Stimulated activated CD4-positive, alpha-beta T cell treated with anti-CD3 and anti-CD28 coated beads, Interleukin-12 subunit alpha, Interleukin-12 subunit beta, amount 100 ng/mL, for 24 hours (primary cell): ENCODE measurements at places on chromosomes 3 and 15.

GRCh38 chr3:141201122-141201521, 30.5 kb upstream of the PXYLP1 start:
- DNase-seq: no peak

- no peak for DNase-seq
Measured at GRCh38 chr3:125350597-125350996, 24.5 kb downstream of the ZNF148 start.

- DNase-seq: no peak
Measured at GRCh38 chr3:78088006-78088405, 1048.1 kb downstream of the ROBO2 start.

DNA sequence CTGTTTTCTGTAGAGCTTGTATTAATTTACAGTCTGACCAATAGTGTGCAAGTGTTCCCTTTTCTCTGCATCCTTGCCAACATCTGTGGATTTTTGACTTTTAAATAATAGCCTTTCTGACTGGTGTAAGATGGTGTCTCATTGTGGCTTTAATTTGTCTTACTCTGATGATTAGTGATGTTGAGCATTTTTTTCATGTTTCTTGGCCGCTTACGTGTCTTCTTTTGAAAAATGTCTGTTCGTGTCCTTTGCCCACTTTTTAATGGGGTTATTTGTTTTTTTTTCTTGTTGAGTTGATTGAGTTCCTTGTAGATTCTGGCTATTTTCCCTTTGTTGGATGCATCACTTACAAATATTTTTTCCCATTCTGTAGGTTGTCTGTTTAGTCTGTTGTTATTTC, 7.6 kb upstream of the ACOX2 start:
- DNase-seq: no peak

DNA sequence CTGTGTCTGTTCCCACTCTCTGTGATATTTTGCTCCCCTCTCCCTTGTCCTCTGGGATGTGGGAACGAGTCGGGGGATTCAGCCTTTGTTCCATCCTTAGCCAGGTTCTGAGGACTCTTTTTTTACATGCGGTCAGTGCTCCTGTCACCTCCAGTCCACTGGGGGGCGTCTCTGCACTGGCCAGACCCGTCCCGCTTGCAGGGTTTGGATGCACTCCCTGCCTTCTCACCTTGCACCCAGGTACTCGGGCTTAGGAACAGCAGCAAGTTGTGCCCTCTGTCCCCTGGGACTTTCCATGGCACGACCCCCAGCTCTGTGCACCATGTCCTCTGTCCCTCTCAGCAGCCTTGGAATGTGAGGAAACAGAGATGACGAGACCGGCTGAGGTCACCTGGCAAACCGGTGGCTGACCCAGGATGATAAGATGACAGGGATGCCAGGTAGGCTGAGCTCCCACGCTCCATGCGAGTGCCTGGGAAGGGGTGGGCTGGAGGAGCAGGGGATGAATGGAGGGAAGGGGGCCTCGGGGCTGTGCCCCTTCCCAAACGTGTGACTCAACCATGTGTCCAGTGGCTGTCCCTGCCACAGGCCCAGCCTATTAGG, 27.3 kb upstream of the FGD5 start:
- DNase-seq: peak; percentile 43

DNA sequence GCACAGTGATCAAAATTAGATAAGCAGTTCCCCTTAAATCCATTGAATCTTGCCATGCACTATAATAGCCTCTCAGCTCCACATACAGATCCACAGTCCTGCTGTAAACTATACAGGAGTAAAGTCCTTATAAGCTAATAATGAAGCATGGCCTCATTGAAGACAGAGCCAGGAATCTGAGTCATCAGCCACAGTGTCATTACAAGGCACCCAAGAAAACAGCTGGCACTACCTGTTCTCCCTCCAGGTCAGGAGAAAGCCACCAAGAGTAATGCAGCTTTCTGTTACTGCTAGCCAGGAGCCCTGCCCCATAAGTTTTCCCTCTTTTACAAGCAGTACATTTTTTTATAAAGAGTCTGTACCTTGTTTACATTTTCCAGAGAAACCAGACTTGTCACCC, 27.3 kb downstream of the WDR49 start:
- DNase-seq: no peak

DNA sequence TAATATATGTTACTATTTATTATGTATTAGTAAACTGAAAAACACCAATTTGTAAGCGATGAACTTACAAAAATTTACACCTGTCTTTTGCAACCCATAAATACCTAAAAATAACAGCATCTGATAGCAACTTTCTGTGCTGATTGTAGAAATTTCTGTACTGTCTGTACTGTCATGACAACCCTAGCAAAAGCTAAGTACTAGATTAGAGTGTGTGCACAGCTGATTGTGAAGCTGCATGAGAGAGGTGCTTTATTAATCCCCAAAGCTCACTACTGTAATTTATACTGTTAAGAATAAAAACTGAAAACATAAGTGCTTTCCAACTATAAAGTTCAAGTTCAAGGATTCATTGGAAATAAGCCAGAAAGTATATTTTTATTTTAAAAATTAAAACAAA, 815 bp downstream of the BCL2A1 start:
- no peak for DNase-seq

DNA sequence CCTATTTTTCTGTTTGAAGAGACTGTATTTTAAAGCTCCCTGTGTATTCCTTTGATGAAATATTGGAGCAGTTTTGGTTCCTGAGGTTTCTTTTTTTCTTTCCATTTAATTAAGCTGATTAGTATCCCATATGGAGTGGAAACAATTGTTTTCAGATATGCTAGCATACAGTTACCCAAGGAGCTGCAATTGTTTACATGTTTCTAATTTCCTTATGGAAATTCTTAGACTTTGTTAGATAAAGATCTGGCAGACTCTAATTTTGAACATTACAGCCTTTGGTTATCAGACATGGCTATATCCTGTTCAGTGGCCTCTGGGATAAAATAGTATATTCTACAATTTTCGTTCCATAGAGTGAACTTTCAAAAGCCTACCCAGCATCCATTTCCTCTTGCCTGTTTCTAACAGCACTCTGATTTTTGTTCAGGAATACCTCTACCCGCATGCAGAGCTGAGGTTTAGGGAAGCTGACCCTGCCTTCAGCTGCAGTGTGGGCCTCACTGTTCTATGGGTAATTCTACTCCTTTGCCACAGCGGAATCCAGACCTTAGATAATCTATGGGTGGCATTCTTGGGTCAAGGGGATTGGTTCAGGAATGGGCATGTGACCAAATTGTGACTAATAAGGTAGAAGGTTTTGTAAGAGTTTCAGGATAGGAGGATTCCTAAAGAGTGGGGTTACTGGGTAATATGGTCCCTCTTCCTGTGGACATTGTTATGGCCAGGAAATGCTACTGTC, 161.1 kb upstream of the ANKRD28 start:
- no peak for DNase-seq

DNA sequence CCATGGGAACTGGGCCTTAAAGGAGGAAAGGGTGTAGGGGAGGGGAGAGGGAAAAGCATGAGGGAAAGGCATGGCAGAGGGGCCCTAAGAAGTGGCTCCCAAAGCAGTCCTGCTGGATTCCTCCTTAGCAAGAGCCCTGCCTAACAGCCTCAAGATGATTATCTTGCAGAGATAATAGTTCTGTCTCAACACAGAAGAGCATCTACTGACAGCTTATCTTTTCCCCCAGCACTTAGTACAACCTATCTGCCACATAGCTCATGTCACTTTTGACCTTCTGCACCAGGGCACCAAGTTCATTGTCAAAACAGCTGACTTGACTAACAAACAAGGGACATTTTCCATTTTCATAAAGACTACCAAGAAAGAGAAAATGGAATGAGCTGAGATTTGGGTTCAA, 86.3 kb downstream of the ANP32A start:
- DNase-seq: no peak

GRCh38 chr15:62785881-62786828, 256.4 kb upstream of the TPM1 start:
- no peak for DNase-seq

DNA sequence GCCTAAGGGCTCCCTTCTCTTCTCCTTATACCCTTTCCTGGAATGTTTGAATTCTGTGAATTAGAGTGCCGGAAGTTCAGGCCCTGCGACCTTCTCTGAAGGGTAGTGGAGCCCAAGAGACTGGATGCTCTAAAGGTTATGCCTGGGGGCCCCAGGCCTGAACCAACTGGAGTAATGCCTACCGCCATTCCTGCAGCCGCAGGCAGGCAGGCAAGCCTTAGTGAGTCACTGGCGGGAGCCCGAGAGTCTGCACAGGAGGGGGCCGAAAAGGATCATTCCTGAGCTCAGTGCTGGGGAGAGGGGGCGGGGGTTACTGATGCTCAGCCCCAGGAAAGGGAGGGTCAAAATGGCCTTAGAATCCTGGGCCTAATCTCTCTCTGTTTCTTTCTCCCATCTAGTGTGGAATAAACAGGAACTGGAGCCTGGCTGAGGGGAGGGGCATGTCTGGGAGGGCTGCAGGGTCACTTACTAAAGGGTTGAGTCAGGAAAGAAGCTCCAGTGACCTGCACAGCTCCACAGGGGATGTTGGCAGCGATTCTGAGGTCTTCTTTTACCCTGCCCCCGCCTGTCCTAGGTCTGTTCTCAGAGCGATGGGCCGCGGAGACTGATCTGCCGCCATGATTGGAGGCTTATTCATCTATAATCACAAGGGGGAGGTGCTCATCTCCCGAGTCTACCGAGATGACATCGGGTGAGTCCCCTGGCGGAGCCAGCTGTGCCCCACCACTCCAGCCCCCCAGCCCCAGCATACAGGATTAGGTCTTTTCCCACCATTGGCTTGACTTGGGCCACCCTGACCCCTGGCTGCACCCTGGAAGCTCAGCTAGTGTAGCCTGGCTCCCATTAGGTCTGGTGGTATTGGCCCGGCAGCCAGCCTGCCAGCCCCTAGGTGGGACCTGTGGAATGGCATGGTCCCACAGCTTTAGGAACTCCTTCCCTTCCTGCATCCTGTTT, 2.0 kb downstream of the AP2M1 start:
- no peak for DNase-seq

DNA sequence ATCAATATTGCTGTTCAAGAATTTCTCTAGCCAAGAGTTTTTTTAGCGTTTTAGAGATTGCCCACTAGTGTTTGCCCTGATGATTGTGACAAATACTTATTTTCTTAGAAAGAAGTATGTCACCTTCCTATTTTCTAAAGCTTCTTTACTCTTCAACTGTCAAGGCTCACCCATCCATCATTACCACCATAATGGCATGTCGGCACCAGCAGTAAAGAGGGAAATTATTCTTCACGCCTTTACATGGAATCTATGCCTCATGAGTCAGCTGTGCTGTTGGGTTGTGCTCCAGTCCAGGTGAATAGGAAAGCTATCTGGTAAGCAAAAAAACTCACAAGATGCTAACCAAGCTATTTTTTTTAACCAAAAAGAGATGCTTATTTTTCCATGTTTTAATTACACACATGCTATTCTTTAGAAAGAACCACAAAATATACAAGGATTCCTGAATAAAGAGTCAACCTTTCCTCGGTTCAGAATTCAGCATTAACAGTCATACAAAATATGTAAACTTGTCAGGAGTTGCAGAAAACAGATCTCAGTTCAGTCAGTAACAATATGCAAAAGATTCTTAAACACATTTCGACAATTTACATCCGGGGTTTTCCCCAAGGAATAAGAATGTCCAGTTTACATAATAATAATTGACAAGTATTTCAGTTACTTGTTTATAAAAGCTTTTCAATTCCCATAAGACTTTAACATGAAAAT, 128.0 kb downstream of the ATP8B4 start:
- no peak for DNase-seq

DNA sequence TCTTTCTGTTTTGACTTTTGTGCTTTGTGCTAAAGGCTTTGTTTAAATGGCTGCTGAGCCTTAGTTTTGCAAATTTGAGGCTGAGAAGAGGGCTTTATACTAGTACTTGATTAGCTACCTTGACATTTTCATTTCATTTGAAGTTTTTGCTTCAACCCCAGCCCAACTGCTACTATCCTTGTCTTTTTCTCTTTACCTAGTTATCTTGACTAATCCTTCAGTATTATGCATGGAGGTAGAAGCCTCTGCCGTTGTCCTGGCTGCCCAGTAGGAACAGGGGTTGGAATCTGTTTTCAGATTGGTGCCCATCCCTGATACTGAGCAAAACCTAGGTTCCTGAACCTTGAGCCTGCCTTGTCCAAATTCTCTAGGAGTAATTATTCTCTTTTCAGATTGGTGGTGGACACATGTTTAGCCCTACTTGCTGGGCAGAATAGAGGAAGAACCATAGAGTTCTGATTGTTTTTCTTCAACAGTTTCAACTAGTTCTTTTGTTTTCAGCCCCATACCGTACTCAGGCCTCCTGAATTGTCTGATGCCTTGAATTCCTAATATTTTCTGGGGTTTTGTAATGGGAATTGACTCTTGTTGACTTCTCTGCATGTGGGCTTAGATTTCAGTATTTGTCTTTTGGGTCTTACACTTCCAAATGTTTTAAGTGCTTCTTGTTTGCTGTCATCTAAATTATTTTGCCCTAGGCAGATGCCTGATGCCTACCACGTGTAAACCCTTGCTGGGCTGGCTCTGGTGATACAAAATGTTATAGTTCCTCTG, 143.2 kb downstream of the DOCK3 start:
- DNase-seq: no peak

- no peak for DNase-seq
Measured at GRCh38 chr15:73818308-73818985, 54.9 kb upstream of the TBC1D21 start.
